ENCODE measurements at places on chromosomes 4 and X.

DNA sequence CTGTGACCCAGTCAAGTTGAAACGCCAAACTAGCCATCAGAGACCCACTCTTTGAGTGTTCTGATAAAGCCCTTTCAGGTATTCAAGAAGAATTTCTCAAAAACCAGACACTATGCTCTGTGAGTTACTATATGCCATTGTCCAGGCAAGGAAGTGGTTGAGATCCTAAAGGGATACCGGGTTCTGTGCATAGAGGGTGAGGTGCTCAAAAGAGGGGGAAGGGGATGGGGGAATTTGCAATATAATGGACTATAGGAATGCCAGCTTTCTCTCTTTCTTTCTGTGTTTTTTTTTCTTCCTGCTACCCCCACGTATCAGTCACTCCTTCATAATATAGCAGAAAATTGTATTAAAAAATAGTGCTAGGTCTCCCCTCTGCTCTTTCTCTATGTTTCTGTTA, 1619.0 kb downstream of the STIM2 start:
- no peak for DNase-seq

- DNase-seq, result no peak
Measured at GRCh38 chr4:32564626-32565025, 1844.5 kb downstream of the PCDH7 start.

GRCh38 chr4:133803341-133803740, 398.2 kb downstream of the PABPC4L start:
- DNase-seq, result no peak

DNA sequence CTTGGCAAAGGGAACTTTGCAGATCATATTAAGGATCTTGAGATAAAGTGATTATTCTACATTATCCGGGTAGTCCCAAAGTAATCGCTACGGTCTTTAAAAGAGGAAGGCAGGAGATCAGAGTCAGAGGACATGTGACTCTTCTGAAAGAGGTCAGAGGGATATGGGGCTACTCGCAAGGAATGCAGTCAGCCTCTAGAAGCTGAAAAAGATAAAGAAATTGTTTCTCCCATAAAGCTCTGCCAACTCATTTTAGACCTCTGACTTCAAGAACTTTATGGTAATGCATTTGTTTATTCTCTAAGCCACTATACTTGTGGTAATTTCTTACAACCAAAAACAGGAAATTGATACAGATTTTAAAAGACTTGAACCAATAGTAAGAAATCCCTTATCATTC, 48.6 kb downstream of the NPY5R start:
- DNase-seq, result no peak

GRCh38 chrX:79719568-79720231, 294.9 kb upstream of the TBX22 start:
- DNase-seq, result no peak

- DNase-seq, result no peak
Measured at GRCh38 chr4:164871673-164872072, 5.3 kb upstream of the APELA start.

- no peak for DNase-seq
Measured at GRCh38 chr4:99536848-99537247, 26.0 kb downstream of the C4orf17 start.

DNA sequence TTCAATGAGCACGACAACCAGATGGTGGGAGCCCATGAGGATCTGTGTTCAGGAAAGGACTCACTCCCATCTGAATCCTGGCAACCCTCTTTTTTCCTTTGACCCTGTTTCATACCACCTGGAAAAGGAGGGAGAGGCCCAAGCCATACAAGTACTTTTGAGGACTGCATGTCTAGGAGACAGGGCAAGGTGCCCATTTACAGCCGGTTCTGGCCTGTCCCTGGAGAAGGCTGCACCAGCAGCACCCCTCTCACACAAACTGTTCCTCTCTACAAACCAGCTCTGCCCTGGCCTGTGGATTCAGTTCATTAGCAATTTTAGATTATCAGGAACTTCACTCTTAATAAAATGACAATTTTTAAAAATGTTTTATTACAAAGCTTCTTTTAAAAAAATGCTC, 57.5 kb downstream of the HADH start:
- DNase-seq, result no peak

GRCh38 chr4:99968330-99968729, 18.3 kb upstream of the H2AZ1 start:
- no peak for DNase-seq

GRCh38 chr4:7798178-7798995, 141.3 kb downstream of the AFAP1 start:
- DNase-seq, result no peak

GRCh38 chr4:163404080-163404479, 60.4 kb downstream of the NPY5R start:
- DNase-seq, result no peak

- DNase-seq, result no peak
Measured at GRCh38 chr4:118354913-118355312, 2.1 kb upstream of the PRSS12 start.

Measured in left renal pelvis (tissue), 4 donors.